ENCODE measurements at places on chromosomes 1 and 21.

- DNase-seq = no peak
Measured at GRCh38 chr1:221912230-221912629, 170.3 kb upstream of the DUSP10 start.

- DNase-seq = no peak
Measured at GRCh38 chr1:224223819-224224714, 41.0 kb downstream of the DEGS1 start.

- DNase-seq = no peak
Measured at GRCh38 chr1:70169018-70169839, 36.1 kb downstream of the LRRC40 start.

- DNase-seq = no peak
Measured at GRCh38 chr1:219882096-219882495, 46.3 kb downstream of the SLC30A10 start.

GRCh38 chr1:226201029-226201593 lies 14.6 kb upstream of the ACBD3 start:
- DNase-seq = no peak

DNA sequence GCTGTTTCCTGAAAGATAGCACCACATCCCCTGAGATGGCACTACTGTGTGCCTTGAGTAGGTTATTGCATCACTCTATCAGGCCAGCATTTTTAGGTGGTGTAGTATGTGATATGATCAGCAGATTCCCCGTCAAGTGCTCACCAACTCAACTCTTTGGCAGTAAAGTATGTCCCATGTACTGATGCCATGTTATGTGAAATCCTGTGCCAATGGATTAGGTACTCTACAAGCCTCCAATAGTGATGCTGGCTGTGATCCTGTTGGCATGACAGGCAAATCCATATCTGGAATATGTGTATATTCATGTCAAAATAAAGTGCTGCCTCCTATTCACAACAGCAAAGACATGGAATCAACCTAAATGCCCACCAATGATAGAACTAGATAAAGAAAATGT lies 137.2 kb upstream of the CAMK1G start:
- no peak for DNase-seq

Data from activated CD8-positive, alpha-beta memory T cell treated with anti-CD3 and anti-CD28 coated beads for 4 hours (primary cell).